Activated T-cell treated with anti-CD3 and anti-CD28 coated beads, Interleukin-2, amount 50 U/mL, for 72 hours (primary cell): ENCODE measurements at places on chromosomes 1 and 21.

DNA sequence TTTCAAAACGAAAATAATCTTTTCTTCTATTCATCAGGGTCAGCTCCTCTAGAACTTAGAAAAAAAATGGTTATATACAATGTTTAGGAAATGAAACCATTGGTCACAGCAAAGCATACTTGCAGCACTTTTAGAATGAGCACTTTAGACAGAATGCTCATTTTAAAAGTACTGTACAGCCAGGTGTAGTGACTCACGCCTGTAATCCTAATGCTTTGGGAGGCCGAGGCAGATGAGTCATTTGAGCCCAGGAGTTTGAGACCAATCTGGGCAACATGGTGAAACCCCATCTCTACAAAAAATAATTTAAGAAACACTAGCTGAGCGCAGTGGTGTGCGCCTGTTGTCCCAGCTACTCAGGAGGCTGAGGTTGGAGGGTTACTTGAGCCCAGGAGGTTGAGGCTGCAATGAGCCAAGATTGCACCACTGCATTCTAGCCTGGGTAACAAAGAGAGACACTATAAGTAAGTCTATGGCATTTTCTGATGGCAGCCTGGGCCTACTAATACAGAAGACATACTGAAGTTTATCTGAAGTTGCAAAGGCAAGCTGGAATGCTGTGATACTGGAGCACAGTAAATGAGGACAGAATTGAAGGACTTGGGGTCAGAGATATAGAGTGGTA, 48.9 kb upstream of the ZNF326 start:
- peak; percentile 28 for DNase-seq

GRCh38 chr1:156668801-156669637, 8.2 kb downstream of the NES start:
- no peak for DNase-seq

DNA sequence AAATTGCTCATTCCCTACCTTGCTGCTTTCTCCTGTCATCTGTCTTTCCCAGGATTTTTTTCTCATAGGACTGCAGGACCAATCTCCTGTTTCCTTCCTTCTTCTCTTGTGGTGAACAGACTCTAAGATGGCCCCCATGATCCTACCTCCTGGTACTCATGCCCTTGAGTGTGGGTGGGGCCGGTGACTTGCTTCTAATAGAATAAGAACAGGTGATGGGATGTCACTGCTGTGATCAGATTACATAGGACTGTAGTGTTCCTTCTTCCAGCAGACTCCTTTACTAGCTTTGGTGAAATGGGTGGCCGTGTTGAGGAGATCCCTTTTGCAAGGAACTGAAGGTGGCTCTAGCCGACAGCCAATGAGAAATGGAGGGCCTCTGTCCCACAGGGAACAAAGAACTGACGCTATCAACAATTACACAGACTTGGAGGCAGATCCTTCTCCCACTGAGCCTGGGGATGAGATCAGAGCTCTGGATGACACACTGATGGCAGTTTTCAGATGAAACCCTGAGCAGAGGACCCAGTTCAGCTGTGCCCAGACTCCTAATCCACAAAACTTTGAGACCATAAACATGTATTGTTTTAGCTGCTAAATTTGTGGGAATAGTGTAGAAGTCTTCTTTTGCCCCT, 7.5 kb downstream of the GSTM3 start:
- no peak for DNase-seq

DNA sequence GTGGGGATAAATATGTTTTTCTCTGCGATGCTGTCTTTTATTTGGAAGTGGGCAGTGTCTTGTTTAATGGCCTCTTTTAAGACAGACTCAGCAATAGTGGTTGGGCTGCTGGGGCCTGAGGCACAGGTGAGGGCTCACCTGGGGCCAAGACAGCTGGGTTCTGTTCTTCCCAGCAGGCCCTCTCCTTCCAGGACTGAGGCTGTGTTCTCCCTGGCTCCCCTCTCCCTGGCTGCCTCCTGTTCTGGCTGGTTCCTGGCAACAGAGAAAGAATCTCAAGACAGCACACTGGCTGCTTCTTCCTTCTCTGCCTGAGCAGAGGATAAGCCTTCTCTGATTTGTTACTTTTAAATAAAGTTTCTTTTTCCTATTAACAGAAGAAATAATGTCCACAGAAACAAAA, 7.4 kb upstream of the GRHL3 start:
- DNase-seq: no peak

GRCh38 chr1:228735871-228736586, 750 bp downstream of the RHOU start:
- DNase-seq: peak; percentile 17

DNA sequence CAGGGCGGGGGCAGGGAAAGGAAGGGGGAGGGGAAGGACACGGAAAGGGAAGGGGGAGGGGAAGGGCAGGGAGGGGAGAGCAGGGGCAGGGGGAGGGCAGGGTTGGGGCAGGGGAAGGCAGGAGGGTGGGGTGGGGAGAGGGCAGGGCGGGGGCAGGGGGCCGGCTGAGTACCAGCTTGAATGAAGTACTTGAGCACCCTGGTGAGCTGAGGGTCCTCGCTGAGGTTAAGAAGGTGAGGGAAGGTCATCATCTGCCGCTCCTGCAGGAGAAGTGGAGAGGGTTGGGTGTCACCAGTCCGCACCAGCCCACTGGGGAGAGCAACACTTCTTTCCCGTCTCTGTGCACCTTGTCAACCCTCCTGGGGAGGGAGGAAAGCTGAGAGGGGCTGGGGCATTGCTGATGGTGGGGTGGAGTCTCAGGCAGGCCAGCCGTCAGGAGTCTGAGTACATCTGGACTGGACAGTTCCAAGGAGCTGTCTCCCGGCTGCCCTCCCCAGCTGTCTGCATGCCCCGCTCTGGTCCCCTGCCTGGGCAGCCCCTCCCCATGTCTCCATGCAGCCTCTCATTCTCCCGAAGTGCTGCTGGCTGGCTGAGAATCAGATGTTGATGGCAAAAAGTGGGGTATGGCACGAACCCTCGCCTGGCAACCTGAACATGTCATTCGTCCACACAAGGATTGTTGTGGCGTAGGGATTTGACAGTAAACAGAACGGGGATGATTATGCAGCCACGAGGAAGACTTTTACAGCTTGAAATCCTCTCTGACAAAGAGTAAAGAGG, 70.0 kb downstream of the SCCPDH start:
- DNase-seq: no peak

DNA sequence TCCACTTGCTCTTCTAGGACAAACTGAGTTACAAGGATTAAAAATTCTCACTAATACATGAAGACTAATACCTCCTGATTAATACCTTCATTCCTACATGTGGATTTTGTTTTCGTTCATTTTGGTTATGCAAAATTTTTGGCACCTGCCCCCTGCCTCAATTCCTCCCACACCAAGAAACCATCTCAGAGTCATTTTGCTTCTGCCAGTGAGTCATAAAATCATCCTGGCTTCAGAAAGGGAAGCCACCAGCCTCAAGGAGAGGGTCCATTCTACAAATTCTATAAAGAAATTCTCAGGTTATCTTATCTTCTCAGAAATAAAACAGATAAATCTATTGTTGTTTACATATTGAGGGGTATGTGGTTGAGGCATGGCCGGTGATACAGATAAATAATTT, 103.2 kb upstream of the COA6 start:
- peak; percentile 14 for DNase-seq

- no peak for DNase-seq
Observed at GRCh38 chr1:905071-905749, 18.5 kb upstream of the SAMD11 start.

GRCh38 chr1:179589509-179589908, 2.1 kb upstream of the TDRD5 start:
- DNase-seq: no peak

DNA sequence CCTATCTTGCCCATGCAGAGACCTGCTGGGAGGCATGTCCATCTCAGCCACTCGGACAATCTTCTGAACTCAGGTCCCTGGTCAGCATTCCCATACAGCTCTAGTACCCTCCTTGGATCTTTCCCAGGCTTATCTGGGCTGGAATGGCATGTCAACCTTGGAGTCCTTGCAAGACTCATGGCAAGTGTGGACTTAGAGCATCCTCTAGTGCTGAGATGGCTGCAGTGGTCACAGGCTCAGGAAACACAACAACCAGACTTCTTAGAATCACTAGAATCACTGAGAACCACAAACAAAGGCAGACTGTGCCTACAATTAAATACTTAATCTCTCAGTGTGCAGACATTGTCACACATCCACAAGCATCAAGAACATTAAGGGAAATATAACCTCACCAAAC, 73.1 kb upstream of the TSHB start:
- DNase-seq: no peak

DNA sequence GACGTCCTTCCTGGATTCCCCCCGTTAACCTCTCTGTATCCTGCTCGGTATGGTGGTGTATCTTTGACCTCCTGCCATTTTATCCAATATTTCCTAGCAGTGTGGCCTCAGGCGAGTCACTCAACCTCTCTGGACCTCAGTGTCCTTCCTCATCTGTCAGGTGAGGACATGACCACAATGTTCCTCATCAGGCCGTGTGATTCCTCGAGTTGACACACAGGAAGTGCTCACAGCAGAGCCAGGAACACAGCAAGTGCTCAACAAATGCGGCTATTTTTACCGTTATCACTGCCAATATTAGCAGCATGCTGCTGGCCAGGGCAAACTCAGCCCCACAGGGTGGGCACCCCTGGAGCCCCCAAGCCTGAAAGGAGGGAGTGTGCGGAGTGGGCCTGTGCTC, 450.2 kb downstream of the KIF26B start:
- no peak for DNase-seq

DNA sequence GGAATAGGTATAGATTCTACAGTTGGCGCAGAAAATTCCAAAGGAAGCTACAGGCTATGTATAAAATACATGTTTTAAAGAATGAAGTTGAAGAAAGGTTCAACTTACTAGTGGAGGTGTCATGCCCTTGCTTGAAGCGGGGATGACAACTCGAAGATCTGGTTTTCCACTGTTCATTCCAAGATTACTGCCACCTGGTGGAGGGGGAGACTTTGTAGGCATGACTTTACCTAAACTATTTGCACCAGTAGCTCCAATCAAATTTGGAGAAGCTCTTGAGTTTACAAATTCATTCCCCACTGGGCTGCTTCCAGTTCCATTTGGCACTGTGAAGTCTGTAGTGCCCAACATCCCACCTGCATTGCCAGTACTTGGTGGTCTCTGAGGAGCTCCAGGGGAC, 81.7 kb downstream of the AXDND1 start:
- no peak for DNase-seq

DNA sequence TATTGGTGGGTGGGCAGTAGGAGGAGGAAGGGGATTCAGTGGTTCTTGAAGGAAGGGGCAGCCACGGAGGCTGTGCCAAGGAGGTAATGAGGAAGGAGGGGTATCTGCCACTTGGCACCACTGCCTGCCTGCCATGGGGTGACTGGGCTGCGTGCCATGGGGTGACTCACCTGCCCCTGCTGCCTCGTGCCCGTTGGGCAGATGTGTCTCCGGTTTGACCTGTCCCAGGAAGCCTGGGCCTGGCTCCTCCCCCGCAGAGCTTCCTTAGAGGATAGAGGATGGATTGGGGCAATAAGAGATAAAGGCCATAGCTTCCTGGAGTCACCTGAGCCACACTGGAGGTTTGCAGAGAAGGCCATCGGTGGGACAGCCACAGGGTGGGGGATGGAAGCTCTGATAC, 1.7 kb downstream of the PADI3 start:
- no peak for DNase-seq
